Kidney capillary endothelial cell (primary cell): ENCODE measurements at places on chromosomes 1 and 21.

- DNase-seq: peak; percentile 30
Measured at GRCh38 chr1:9269078-9269501, 23.6 kb upstream of the SPSB1 start.

DNA sequence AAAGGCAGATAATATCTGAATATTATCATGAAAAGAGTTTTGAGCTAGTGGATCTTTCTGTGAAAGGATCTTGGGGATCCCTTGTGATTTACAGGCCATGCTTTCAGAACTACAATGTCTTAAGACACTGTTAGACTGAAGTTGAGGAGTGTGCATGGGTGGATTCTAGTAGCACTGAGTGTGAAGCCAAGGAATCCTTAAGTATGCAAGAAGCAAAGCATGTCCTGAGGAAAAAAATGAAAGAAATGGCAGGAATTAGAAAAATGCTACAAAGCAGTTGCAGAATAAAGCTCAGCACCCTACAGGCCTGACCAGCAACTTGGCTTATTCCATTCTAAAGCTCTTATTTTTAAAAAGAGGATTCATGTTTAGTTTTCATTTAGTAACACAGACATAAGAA is 11.9 kb downstream of the STX6 start:
- no peak for DNase-seq

- DNase-seq: peak; percentile 27
Measured at GRCh38 chr1:2528966-2529783, 888 bp downstream of the HES5 start.

DNA sequence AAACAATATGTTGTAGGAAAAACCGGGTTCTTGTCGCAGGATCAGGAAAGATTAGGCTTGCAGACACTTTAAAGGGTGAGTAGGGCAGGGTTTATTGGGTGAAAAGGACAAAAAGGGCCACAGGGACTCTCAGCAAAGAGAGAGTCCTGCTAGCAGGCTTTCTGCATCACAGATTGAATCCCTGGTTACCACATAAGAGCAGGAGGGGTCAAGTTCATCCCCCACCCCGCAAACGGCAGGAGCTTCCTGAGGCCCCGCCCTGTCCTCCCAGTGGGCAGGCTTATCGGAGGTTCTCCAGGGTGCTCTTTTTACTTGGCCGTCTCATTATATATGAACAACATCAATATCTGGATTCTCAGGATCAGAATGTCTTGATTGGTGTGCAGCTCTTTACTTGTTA is 47.7 kb downstream of the SYCP1 start:
- DNase-seq: no peak

GRCh38 chr1:170318141-170318540 is 172.4 kb downstream of the NTMT2 start:
- DNase-seq: no peak

DNA sequence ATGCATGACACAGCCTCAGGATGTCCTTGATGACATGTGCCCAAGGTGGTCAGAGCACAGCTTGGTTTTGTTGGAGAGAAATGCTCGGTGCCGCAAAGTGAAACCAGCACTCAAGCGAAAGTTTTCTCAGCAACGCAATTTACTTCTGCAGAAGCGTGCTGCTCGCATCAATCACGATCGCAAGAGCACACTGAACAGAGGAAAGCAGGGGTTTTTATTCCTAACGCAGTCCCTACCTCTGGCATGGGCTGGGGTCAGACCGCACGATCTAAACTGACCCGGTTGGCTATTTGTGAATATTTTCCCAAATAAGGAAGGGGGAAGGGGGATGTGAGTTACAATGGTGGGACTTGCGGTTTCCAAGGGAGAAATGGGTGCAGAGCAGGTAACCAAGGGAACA is 809 bp upstream of the ZNF669 start:
- no peak for DNase-seq

GRCh38 chr1:223784541-223784940 is 61.2 kb downstream of the TP53BP2 start:
- DNase-seq: no peak

GRCh38 chr1:243848858-243849420 is 1.1 kb downstream of the AKT3 start:
- DNase-seq: peak; percentile 74

DNA sequence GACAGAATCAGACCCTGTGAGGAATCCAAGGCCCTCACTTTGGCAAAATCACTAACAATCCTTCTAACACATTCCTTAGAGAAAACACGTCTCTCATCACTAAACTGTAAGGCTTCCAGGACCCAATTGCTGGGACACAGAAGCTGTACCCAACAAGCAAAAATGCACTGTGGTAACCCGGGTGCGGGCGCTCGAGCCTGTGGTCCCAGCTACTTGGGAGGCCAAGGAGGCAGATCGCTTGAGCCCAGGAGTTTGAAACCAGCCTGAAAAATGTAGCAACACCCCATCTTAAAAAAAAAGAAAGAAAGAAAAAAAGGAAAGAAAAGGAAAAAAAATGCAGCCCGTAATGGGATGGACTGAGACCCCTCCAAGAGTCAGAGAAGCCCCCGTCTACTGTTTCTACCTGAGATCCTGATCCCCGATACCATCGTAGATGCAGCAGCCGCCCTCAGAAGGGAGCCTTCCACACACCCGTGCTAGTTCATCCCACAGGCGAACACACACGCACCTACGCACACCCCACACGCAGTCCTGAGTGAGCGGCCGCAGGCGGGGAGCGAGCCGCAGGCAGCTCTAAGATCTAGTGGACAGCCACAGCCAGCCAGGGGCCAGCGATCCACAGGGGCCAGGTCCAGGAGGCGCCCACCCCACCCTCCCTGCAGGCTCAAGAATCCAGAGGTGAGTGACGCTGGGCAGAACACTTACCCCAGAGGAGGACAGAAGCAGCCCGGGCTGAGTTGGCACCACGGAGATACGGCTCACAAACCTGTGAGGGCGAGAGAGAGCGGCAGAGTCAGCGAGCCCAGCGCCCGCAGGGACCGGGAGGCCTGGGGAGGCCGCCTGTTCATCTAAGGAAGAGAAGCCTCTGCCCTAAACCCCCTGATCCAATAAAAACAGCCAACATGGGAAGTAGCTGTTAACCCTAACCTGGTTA is 20.1 kb downstream of the WDR4 start:
- no peak for DNase-seq

DNA sequence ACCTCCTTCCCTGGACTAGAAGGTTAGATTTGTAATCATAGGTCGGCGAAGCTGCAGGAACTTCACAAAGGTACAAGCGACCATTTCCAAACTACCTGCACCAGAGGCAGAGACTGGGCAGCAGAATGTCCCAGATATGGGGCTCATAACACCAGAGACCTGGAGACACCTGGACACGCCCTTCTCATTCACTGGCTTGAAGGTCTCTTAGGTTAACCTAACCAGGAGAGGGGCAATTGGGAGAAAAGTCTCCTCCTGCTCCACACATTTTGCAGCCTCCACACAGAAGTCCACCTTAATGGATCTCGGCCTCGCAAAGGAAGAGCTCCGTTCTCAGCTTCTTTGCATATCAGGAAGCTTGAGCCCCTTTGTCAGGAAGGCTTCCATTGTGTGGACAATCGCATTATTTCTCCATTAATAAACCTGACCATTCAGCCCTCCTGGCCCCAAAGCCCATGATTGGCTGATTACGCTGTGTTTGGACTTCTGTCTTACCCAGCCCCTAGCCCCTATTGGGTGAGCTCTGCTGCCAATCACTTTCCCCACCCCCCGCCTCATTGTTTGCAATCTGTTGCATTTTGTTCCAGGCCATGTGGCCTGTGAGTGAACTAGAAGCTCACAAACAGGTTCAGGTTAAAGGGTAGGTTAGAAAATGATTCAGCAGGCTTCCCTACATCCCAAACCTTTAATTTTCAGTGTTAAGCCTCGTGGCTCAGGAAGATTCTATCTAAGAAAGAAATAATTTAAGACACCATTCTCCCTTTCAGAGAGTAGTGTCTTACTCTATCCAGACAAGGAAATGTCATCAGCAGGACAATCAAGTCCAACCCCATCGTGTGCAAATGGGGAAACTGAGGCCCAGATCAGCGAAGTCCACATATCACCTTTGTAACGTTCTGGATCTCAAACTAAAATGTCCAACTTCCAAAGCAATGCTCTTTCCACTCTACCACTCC is 2.8 kb downstream of the MYCL start:
- peak; percentile 45 for DNase-seq

- DNase-seq: no peak
Measured at GRCh38 chr21:14583629-14584255, 37.6 kb upstream of the SAMSN1 start.

DNA sequence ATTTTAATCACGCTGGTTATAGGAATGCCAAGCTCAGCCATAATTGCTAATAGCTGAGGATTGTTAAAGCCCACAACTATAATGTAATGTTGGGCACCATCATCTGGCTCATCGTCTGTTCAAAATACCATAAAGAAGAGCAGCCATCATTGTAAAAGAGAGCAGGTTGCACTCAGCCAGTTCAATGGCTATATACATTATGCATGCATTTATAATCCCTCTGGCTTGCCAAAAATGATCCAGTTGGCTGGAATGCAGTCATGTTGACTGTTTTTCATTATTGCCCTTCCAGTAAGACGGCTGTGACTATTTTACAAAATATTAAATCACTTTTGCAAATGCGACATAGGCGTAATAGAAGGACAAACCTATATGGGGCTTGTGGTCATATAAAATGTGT is 85.3 kb downstream of the SPAG17 start:
- DNase-seq: no peak

GRCh38 chr1:154891452-154891851 is 21.4 kb upstream of the KCNN3 start:
- no peak for DNase-seq

- no peak for DNase-seq
Measured at GRCh38 chr1:110872745-110873720, at the start of gene CD53. TSS of gene CD53 (plus strand) at chr1:110873148. CDS start at chr1:110891409, 18,261 bp downstream.

DNA sequence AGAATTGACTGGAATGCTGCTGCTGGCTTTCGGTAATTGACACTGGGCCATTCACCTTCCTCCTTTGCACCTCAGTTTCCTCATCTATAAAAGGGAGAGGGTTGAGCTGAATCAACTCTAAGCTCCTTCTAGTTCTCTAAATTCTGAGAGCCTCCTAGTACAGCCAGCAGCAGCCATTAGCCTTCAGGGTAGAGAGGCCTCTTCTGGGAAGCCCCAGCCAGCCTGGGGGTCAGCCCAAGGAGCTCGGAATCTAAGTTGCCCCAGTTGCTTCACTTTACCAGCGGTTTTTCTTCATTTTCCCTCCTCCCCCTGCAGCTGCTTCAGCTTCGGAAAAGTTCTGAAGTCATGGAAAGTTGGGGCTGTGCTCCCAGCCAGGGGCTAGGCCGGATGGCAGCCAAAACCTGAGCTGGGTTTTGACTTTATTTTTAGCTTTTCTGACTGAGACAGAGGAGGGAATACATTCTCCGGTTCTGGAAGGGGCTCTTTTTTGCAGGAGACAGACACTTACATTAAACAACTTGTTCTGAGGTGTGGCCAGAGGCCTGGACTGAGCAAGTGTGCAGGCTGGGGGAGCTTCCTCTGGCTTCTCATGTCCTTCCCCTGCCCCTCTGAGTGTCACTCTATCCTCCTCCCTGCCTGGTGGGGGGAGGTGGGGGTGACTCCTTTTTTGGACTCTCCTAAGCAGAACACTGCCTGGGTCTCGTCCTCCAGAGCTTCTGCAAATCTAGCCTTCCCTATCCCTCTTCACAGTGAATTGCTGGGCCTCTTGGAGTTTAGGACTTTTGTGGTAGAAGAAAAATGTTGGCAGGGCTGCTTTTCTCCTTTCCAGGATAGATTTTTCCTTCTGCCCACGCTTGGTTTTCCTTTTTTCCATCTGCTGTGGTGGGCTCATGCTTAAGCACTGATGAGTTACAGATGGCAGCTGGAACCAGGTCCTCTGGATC is 14.4 kb downstream of the LMNA start:
- DNase-seq: no peak

DNA sequence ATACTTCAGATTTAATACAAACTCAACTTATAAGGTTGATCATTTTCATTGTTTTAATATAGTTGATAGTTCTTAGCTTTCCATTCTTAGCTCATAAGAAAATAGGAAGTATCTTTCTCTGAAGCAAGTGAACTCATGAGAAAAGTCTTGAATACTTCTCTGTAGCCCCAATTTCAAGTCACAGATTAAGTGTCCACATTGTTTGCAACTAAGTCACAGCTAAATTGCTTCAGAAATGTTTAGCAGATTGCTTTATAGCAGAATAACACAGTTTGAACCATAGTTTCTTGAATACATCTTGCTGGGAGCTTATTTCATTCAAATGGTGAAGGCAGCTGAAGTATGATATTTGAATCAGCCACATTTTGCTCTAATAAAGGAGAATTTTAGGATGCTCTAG is 10.6 kb upstream of the PKN2 start:
- DNase-seq: no peak

GRCh38 chr1:203038217-203038741 is 12.0 kb downstream of the PPFIA4 start:
- DNase-seq: no peak

GRCh38 chr1:93842750-93843500 is 36.1 kb downstream of the DNTTIP2 start:
- DNase-seq: no peak

DNA sequence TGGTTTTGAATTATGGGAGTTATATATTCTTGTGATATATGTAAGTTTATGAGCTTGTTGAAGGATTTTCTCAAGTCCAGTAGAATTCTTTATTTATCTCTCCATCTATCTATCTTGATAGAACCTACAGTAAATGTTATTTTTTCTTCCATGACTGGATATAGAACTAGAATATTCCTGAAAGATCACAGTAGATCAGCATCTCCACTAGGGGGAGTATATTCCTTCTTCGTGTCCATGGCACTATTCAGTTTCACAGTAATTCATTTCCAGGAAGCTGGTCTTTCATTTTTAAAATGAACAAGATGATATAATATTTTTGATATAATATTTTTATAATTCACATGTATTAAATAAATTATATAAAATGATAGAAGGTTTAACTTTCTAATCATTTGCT is 18.8 kb downstream of the TMPRSS15 start:
- DNase-seq: peak; percentile 7

- no peak for DNase-seq
Measured at GRCh38 chr1:66353257-66353656, 180.7 kb upstream of the SGIP1 start.
